ENCODE measurements at places on chromosomes 3 and 15.

DNA sequence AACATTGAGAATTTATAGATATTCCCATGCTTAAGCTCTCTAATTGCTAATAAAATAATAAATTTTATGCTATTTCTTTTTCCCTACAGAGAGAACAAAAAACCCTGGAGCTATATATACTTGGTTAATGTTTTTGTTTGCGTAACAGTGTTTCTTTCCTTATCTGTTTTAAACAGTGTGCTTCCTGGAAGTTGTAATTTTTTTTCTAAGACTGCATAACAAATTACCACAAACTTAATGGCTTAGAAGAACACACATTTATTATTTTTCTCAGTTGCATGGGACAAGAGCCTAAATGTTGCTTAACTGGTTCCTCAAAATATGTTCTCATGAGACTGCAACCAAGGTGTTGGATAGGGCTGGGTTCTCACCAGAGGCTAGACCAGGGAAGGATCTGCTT is 49.7 kb upstream of the DPH6 start:
- no peak for DNase-seq

DNA sequence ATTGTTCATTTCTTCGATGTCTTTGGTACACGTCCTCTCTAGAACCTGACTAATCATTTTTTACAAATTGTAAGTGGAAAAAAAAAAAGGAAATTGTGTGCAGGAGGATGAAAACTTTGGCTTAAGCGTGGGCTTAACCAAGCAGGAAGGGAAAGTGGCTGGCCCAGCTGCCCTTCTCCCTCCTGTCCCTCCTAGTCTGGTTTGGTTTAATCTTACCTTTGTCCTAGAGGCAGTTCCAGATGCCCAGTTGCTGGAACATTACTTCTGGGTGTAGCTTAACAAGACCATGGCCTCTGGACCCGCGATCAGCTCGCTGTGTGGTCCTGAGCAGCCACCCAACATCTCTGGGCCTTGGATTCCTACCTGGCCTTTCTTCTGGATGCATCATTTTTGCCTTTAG is 15.4 kb downstream of the PAQR5 start:
- no peak for DNase-seq

- peak; percentile 68 for DNase-seq
These were observed at the start of gene DLEC1 for GRCh38 chr3:38039101-38039898. DLEC1 (plus strand) TSS chr3:38039208; CDS start chr3:38039226, 18 bp downstream.

GRCh38 chr3:14525685-14526631 is 14.2 kb downstream of the GRIP2 start:
- DNase-seq = no peak

GRCh38 chr3:124107104-124107890 is 115.4 kb upstream of the ROPN1 start:
- DNase-seq = no peak

GRCh38 chr15:80695911-80696661 is 976 bp downstream of the ABHD17C start:
- peak; percentile 60 for DNase-seq

DNA sequence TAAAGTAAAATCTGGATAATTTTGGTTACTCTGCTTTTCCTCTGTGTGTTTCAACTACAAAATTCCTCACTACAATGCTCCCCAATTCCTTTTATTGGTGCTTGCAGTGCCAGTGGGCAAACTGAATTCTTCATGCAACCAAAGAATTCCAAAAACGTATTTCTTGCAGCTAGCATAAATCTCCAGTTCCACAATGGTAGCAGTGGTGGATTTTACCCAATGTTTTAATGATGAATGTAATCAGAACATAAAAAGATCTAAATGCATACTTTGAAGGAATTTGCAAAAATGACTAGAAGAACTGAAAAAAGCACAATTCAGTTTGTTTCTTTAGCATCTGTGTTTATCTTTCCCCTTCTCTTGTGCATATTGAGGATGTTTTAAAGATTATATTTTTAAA is 359.6 kb upstream of the TPRG1 start:
- no peak for DNase-seq

DNA sequence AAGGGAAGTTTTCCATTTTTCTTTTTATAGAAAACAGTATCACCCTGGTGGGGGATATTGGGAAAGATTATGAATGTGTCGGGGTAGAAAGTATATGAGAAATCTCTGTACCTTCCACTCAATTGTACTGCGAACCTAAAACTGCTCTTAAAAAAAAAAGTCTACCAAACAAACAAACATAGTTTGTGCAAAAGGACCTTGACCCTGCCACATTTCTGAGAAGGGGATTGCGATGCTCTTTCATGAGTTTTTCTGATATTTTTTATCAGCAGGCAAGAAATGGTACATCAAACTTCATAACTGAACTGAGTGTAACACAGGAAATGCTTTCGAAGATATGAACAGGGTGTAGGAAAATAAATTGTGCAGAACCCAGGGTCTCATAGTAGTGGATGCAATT is 286.0 kb downstream of the WDR72 start:
- DNase-seq = no peak

DNA sequence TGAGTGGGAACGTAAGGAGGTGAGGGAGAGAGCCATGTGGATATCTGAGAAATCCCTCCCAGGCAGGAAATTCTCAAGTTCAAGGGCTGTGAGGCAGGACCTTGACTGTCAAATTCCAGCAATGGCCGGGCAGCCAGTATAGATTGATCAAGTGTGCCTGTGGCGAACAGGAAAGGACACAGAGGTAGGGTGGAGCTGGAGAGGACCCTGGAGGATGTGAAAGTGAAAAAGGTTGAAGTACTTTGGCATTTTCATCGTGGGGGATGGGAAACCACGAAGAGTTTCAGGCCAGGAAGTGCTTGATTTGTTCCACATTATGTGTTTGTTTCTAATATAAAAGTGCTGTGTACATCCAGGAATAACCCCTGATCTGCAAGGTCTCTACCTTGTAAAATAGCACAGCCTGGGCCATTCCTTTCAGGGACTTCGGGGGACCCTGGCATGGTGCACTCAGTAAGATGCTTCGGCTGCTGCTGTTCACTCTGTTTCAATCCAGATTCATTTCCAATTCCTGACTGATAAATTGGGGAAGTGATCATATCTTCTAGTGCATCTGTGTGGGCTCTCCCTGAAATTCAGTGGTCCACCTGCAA is 156.6 kb downstream of the MCTP2 start:
- DNase-seq = no peak

- peak; percentile 5 for DNase-seq
These were observed 2.3 kb downstream of the TTC23 start for GRCh38 chr15:99247062-99247461.

DNA sequence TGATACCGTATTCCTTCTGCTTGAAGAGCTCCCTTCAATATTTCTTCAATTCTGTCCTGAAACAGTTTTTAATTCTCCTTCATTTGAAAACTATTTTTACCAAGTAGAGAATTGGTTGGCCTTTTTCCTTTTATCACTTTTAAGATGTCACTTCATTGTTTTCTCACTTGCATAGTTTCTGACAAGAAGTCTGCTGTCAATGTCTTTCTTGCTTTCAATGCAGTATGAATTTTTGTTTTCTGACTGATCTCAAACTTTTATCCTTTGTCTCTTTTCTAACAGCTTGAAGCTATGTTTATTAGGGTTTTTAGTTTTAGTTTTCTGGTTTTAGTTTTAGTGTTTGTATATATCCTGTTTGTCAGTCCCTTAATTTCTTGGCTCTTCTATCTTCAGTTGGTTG is 364.8 kb upstream of the TPRG1 start:
- DNase-seq = peak; percentile 25

DNA sequence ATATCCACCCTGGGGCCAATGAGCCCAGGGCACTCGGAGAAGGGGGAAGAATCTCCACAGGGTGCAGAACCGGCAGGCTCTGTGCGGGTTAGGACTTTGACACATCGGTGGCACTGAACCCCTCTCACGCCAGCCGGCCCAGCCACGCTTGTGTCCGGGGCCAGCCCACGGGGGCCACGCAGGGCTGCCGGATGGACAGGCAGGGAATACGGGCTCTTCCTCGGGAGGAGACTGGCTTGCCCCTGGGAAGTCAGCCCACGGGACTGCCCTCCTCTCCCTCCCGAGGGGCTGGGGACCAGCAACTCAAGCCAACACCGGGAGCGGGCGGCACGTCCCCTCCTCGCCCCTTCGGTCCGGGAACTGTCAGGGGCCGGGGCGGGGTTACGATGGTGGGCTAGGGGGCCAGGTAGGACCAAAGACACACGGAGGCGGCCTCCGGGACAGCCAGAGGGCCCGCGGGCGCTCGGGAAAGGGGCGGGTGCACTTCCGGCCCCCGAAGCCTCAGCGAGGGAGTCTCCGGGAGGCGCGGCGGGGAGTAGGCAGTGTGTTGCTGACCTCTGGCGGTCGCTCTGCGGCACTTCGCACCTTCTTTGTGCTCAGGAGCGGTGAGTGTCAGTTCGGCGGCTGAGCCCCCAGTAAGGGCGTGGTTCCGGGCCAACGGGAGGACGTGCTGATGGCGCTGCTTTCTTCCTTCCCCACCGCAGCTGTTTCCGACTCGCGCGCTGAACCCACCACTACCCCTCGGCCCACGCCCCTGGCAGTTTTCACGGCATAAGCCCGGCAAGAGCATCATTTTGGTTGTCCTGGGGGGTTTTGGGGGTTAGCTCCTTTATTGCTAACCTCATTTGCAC is 5.1 kb upstream of the CYP8B1 start:
- DNase-seq = peak; percentile 75

DNA sequence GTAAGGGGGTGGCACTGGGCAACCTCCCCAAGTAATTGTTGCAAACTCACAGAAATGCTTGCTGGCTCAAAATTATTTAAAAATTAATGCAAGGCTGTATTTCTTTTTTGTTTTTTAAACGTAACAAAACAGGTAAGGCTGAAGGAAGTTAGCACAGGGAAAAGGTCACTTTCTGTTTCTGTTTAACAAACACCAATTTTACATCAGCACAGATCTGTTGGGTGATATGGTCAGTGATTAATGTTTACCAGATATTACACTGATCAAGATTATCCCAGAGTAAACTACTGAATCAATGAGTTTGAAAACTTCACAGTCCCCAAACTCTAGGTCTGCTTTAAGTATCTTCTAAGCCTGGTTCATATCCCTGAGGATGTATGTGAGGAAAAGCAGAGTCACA is 558.0 kb downstream of the FOXP1 start:
- DNase-seq = no peak

DNA sequence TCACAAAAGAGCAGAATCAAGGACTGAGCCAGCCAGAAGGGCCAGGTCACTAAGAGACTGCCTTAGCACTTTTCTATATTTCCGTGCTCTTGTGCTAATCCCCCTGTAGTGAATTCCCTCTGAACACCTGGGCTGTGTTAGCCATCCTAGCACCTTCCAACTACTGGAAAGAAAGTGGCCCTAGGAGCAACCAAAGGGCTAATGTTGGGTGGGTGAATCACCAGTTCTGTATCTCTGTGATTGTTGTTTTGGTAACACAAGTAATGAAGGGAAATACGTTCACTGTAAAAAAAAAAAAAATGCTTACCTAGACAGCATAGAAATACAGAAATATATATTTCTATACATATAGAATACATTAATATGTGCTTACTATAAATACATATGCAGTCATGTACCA is 43.9 kb downstream of the PXYLP1 start:
- peak; percentile 17 for DNase-seq

Data from DMS53 (cell line).